ENCODE measurements at places on chromosomes 5 and 9.

- no peak for DNase-seq
Measured at GRCh38 chr5:14136228-14136627, 6.9 kb upstream of the TRIO start.

DNA sequence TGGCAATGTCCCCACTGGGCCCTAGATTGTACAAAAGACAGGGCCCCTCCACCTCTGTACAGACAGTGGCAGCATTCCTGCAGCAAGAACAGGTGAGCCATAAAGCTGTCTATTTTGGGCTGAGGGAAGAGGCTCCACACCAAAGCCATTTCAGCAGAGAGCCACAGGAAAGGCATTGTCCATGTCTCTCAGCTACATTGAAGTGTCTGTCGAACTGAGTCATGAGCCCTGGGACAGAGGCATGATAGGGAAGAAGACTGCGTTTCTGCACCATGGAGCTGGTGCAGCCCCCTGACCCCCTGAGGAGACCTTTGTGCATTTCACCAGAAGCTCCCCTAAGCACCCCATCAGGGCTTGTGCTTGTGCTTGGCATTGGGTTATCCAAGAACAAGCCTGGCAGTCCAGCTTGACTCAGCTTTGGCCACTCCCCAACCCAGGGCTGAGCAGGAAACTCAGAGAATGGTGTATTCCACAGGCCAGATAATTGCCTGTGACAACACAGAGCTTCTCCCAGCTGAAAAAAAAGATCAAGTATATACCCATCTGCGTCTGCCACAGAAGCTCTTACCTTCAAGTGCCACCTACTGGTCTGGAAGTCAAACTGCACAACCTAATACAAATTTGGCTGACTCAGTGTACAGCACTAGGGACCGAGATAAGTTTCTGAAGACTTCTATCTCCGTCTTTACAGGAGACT, 5.9 kb upstream of the FRMD3 start:
- DNase-seq = peak; percentile 81

GRCh38 chr5:83688281-83688680, 32.4 kb downstream of the HAPLN1 start:
- DNase-seq = no peak

- peak; percentile 57 for DNase-seq
Measured at GRCh38 chr9:24245988-24246387, 299.7 kb downstream of the IZUMO3 start.

DNA sequence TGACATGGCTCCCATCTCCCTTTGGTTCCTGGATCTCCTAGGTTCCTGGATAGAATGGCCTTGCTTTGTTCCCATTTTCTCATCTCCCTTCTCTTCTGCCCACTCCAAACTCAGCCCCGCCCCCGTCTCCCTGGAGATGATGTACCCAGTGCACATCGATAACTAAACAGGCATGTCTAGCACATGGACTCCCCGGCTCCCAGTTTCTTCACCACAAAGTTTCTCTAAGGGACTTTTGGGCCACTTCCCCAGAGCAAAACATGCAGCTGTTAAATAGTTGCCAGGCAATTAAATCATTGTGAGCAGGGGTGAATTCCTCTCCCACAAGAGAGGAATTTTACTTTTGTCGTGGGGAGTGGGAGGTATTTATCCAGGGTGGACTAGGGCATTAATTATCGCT, 259.0 kb downstream of the GADD45G start:
- no peak for DNase-seq
